ENCODE measurements at places on chromosomes 6 and 20.

- no peak for DNase-seq
These were observed 214.4 kb upstream of the PRND start for GRCh38 chr20:4507288-4507719.

GRCh38 chr20:24648919-24649318 lies 179.5 kb downstream of the SYNDIG1 start:
- no peak for DNase-seq

GRCh38 chr6:162292915-162293314 lies 434.7 kb downstream of the PRKN start:
- DNase-seq: no peak

DNA sequence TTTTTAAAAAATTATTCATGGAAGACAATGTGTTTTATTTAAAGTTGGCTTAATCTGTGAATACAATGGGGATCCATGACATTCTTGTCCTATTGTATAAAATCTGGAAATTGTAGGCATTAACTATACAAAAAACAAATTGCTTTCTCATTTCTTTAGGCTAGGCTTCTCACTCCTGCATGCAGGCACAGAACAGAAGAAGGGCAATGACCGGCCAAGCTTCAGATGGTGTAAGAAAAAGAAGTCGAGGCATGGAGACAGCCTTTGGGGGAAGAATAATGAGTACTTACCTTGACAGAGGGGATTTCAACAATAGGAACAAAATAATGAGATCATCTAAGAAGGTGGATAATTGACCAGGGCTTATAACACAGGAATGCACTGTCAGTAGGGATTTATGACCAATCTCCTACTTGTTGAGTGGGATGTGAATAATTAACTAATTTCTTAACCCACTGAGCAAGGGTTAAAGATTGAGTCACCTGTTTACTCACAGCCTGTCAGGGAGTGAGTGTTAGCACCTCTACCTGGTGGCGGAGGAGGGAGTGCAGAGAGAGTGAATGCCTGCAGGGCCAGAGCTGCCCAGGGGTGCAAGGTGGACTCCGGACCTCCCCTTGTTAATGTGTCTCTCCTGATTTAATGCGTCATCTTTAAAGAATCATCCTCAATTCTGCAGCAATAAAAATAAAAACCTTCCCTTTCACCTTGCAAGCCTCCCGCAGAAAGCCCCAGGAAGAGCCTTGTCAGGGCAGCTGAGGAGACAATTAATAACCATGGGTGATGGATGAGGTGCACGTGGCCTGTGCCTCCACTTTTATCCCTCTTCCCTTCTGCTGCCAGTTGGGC lies 3.9 kb downstream of the SLC22A2 start:
- DNase-seq: no peak

DNA sequence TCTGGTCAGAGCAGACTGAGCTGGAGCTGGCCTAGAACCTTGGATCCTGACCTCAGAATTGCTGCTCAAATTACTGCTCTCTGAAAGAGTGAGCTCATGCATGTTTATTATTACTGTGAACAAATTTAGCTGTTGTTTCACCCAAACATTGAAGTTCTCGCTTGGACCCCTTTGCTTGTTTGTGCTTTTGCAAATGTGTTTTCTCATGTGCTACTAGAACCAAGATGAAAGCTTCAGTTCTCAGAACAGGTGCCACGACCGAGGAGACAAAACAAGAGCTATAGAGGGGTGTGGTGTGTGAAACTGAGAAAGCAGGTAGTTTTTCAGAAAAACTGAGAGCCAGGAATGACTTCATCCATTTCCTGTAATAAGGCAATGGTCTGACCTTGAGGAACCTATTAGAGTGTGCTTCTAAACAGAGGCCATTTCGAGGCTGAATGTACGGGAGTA lies 50.0 kb upstream of the ESR1 start:
- DNase-seq: no peak

GRCh38 chr6:62357835-62358234 lies 71.8 kb upstream of the KHDRBS2 start:
- no peak for DNase-seq

DNA sequence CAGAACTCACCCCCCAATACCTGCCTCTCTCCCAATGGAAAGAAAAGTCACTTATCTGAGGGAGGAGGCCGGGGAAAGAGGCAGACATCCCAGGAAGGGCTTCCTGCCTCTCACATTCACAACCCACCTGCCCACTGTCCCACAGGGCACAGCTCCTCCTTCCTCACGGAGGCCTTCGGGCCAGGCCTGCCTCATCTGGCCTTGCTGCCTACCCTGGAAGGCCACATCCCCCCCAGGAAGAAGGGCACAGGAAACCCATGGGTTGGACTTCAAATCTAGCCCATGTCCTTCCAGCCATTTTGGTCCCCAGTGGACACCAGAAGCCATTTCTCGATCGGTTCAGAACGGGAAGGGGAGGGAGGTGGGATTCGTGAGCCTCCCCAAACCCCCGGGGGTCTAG lies 162.0 kb downstream of the PREX1 start:
- DNase-seq: no peak

DNA sequence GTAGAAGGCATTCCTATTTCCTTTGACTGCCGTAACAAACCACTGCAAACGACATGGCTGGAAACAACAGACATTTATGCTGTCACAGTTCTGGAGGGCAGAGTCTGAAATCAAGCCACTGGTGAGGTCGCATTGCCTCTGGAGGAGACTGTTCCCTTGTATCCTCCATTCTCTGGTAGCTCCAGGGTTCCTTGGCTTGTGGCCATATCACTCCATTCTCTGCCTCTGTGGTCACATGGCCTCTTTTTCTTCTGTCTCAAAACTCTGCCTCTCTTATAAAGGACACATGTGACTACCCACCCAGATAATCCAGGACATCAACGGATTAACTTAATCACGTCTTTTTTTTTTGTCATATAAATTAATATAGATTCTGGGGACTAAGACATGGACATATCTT lies 84.4 kb downstream of the LYRM2 start:
- DNase-seq: no peak

DNA sequence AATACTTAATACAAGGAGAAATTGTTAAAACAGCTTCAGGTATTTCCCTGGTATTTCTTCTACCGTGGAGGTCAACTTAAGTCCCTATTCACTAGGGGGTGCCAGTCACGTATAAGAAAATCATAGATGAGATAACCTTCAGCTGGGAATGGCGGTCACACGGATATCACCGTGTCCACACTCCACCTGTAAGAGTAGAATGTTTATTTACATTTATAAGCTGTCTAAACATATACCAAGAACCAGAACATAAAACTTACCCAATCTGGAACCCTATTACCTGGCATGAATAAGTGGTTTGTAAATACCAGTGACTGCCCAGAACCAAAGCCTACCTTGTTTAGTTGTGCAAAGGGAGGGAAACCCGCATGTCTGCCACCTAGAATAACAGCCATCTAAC lies 1.9 kb upstream of the ELOVL4 start:
- no peak for DNase-seq

GRCh38 chr6:14095437-14095836 lies 22.1 kb upstream of the CD83 start:
- DNase-seq: no peak

DNA sequence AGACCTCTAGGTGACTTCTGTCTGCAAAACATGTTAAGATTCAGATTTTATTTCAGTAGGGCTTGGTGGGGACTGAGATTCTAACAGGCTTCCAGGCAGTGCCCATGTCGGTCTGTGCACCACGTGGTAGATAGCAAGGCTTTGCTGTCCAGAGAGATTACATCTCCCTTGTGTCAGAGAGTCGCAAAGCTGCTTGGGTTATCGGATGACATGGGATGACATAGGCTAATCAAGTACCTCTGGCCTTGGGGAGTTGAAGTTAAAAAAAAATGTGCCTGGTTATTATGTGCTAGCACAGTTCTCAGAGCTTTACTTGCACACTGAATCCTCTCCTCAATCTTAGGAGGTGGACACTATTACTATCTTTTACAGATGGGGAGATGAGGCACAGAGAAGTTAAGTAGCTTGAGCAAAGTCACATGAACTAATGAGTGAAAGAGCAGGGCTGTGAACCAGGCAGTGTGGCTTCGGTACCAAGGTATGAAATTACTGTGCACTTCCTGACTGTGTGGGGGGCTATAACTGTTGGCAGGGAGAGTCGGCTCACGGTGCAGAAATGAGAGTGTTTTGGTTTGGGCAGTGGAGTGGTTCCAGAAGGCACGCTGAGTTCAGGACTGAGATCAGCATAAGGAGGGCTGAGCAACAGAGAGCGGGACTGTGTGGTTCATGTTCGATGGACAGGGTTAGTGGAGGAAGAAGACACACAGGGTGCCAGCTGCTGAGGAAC lies 41.1 kb downstream of the FARS2 start:
- DNase-seq: no peak

- DNase-seq: no peak
These were observed 43.1 kb downstream of the MBOAT1 start for GRCh38 chr6:20169119-20169557.

- DNase-seq: no peak
These were observed 91.8 kb upstream of the PMEPA1 start for GRCh38 chr20:57801581-57801980.

DNA sequence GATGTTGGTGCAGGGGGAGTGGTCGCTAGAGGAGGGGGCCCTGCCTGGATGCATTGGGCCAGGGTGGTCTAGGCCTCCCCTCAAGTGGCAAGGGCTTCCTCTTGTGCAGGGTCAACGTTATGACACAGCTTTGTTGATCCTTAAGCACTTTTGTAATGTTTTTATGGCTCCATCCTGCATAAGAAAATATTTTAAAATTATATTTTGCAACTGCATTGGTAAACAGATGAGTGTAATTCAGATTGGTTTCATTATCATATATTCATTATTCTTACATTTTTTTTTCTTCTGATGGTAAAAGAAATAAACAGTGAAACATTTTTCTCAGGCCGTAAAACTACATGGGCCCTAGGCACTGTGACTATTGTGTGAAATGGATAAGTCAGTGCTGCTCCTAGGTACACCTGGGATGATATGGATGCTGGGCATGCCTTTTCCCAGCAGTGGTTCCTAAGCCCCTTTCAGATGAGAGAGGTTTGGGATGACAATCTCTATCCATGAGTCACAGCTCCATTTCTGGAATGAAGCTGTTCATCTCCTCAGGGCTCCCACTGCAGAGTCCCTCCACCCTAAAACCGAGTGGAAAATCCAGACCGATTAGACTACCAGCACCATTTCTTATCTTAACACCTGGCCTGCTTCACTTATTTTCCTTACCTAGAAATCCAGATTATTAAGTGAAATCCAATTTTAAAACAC lies 5.8 kb upstream of the SIM1 start:
- no peak for DNase-seq

GRCh38 chr20:45336530-45337366 lies 11.5 kb downstream of the SDC4 start:
- DNase-seq: no peak

DNA sequence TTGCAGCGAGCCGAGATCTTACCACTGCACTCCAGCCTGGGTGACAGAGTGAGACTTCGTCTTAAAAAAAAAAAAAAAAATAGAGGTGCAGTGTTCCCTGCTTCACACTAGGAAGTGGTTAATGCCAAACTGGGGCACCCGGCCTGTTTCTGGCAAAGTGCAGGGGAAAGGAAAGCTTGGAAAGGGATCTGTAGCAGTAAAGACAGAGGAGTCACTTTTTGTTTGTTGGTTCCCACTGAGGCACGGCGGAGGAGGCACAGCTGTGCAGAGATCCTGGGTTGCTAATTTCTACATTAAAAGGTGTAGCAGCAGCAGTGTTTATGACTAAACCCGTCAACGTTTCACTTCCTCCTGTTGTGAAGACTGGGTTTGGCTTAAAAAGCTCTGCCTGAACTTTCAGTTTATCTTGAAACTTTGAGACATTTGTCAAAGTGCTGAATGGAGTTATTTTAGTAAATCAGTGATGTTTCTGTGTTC lies 125.6 kb downstream of the CARMIL1 start:
- DNase-seq: no peak
